ENCODE measurements at places on chromosomes 5 and 9.

- no peak for DNase-seq
Measured at GRCh38 chr9:110619831-110620230, 40.3 kb upstream of the SVEP1 start.

DNA sequence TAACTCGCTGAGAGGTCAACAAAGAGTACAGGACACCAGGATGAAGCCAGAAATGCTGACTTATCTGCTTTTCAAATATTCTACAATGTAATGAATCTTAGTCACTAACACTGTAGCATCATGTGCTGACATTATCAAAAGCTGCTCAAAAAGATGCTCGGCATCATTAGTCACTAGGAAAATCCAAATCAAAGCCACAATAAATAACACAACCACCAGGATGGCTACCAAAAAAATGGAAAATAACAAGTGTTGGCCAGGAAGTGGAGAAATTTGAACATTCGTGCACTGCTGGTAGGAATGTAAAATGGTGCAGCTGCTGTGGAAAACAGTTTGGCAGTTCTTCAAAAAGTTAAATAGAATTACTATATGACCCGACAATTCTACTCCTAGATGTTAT, 269.1 kb downstream of the GLIS3 start:
- no peak for DNase-seq

DNA sequence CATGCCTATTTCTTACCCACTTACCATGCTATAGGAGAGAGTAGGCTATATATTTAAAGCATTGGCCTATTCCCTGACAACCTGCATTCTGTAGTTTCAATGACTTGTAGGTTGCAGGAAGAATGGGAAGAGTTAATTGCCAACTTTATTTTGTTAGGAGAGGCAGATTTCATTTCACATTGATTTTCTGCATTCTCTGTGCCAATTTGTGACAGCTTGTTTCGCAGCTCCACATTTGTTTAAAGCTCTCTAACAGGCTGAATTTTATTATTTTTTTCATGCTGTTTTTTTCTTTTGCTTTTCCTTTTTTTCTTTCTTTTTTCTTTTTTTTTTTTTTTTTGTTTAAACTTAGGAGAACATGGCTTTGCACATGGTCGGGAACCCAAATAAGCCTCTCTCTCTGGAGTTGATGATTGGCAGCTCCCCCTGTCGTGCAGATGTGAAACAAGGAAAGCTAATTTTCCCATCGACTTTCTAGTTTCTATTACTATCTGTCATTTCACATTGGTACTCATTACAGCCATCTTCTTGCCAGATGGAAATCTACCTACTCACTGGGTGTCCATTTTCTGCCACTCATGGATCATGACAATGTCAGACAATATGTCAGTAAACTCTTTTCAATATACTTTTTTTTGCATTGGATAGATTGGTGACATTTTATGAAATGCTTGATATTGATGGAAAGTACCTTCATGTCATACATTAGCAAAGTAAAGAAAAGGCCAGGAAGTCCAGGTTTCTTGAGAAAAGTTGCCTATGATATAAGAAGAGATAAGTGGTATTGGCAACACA, 223.2 kb downstream of the KCTD16 start:
- no peak for DNase-seq

- no peak for DNase-seq
Measured at GRCh38 chr9:91181541-91181940, 180.2 kb downstream of the AUH start.

DNA sequence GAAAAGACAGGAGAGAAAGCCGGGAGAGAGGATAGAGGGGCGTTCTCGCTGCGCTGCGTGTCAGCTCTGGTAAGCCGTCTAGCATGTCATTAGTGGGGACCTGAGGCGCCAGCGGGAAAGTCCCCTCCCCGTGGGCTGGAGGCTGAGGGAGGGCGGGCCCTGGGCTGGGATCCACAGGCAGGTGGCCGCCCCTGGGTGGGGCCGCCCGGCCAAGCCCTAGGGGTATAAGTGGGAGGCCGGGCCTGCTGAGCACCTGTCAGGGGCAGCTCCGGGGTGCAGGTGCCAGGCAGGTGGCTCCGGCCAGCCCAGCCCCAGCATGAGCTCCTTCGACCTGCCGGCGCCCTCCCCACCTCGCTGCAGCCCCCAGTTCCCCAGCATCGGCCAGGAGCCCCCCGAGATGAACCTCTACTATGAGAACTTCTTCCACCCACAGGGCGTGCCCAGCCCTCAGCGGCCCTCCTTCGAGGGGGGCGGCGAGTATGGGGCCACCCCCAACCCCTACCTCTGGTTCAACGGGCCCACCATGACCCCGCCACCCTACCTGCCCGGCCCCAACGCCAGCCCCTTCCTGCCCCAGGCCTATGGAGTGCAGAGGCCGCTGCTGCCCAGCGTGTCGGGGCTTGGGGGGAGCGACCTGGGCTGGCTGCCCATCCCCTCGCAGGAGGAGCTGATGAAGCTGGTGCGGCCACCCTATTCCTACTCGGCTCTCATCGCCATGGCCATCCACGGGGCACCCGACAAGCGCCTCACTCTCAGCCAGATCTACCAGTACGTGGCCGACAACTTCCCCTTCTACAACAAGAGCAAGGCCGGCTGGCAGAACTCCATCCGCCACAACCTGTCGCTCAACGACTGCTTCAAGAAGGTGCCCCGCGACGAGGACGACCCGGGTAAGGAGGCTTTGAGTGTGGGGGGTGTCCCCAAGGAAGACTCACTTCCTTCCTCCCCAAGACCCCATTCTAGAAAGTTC, at the start of gene FOXI1:
FOXI1 (plus strand) TSS at position 256 of the 970 bp plus-strand sequence; CDS start at position 317, 61 bp downstream.
- DNase-seq = peak; percentile 22

GRCh38 chr5:39055768-39056398, 18.3 kb downstream of the RICTOR start:
- peak; percentile 30 for DNase-seq

All from NCI-H774 (cell line).